ENCODE measurements at places on chromosomes 12 and 14.

DNA sequence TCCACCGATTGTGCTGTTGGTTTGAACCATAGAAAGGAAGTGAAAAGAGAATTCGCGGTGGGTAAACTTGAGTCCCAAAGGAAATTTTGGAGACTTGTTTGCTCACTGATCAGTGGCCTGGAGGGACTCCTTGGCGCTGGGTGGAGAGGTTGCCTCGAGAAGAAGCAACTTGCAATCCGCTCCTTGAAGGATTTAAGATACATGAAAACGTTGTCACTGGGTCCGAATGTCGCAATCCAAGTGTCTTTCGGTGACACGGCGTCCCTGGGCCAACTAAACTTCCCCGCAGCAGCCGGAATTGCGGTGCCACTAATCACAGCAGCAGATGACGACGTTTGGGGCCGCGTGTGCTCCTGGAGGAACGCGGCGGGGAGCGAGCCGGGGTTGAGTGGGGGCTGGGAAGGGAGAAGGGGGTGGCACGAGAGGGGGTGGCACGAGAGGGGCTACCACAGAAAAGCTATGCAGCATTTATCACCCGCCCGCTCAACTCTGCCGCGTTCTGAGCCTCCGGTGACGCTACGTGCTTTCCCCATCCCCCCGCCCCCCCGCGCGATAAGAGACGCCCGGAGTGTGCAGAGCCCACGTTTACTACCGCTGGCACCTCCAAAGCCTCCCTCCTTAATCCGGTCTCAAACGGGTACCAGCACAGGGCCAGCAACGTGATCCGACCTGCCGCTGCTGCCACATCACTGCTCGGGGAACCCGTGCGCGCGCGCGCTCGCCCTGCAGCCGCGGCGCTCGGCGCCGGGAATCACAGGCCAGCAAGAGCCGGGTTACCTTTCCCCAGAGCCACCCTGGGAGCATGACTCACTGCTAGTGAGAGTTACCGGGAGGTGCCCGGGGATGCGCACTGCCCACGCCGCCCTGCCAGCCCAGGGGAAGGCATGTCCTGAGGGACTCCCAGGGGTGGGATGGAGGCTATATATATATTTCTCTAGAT lies 833 bp upstream of the BHLHE41 start:
- no peak for DNase-seq

DNA sequence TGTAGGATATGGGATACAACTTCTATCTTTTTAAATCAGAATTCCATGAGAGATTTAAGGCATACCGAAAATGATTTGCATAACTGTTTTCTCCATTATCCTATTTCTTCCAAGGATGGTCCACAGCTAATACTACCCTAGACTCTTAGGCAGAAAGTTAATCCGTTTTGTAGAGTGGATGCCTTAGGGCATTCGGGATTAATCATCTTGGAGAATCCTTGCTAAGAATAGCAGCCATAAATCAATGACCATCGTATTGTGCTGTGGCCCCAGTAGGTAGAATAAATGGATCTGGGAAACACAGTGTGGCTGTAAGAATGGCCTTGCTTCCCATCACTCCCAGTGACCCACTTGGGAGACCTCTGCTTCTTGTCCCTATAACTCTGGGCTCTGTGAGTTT lies 99.6 kb downstream of the SSPN start:
- no peak for DNase-seq

DNA sequence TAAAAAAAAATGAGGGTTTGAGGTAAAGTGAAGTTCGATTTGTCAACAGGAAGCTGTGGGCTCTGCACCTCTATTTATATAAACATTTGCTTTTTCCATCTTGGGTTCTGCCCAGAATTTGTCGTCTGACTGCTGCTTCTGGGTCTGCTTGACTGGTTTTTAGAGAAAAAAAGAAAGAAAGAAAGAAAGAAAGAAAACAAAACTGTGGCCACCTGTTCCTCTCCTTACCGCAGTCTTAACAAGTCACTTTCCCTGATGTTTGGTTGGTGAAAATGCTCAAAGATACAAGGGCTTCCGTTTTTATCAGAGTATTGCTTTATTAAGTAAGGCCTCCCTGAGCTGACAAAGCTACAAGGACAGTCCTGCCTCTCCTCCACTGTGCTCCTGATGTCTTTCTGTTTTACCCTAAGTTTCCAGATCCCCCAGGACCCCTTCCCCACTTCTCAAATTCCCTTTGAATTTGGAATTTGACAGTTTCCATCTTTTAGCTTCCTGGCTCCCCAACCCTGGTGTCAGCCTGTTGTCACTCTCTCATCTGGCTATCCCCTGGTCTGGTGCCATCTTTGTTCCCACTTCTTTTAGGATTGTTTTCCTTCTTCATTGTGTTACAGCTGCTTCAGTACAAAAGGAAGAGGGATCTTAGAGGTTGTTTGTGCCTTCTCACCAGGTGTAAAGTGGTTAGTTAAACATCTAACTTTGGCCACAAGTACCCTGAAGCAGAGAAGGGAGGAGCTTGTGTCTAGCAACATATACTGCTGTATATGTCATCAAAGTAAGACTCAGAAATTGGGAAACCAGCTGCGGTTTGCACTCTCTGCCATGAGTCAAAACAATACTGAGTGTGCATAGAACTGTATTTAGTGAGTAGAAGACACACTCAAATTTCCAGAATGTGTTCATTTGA lies 18.0 kb downstream of the MFAP5 start:
- no peak for DNase-seq

DNA sequence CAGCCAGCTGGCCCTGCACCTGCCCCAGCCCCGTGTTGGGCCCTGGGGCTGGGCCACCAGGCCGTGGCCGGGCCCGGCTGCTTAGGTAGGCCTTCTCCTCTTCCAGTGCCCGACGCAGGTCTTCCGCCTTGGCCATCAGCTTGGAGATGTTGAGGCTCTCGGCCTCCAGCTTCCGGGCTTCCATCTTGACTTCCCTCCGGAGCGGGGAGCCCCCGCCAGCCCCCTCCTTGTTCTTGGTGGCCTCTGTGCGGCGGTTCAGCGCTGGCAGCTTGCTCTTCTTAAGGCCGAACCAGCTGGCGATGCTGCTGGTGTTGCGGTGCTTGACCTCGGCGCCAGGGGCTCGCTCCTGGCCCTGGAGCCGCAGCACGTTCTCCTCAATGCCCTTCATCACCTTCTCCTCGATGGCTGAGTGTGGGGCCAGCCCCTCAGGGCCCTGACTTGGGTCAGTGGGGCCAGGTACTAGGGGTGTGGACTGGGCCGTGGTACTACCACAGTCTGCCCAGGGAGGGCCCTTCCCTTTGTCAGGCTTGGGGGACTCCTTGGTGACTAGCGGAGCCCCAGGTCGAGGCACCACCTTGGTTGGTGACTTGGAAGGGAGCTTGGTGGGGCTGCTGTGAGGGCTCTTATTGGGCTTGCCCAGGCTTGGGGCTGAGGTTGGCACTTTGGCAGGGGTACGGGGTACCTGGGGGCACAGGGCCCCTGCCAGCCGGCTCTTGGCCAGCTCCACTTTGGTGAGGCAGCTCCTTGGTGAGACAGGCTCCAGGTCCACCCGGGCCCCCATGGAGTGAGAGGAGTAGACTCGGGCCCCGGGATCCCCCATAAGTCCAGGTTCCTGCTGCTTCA lies 33.2 kb downstream of the NCKAP5L start:
- no peak for DNase-seq

DNA sequence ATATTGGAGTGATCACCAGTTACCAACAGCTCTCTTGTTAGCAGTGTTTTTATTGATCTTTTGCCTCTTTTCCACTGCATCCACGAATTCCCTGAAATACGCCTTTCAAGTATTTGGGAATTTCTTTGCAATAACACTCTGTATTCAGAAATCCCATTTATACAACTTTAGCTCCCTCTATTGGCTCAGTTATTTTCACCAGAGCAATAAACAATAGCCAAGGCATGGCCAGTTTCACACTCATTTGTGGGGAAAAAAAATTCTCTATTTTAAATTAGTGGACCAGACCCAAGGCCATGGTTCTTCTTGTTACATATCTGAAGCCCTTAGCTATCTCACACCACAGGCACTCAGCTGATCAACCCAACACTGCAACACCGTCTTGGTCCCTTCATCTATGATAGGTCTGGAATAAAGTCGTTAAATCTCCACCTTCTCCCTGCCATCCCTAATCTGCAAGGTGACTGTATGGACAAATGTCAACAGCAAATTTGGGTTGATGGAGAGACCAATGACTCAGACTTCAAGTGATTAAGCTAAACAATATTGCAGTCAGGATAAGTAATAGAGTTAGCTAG lies 92.4 kb upstream of the TMEM260 start:
- no peak for DNase-seq
